NCI-H2171 (cell line): ENCODE measurements at places on chromosomes 2 and 18.

DNA sequence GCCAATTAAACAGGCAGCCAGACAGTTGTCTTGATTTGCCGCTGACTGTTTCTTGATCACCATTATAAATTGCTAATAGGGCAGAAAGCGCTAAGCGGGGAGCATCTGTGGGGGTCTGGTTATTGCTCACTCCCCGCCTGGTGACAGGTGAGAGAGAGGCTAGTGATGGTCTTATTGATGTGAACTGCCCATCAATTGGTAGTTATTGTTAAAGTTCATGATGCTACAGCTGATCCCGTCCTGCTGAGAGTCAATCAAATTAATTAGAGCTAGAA lies 148.5 kb downstream of the LNPK start:
- DNase-seq, result no peak

GRCh38 chr2:111632661-111633060 lies 251.3 kb downstream of the ANAPC1 start:
- DNase-seq, result no peak

GRCh38 chr2:168562971-168563370 lies 106.9 kb downstream of the CERS6 start:
- no peak for DNase-seq

GRCh38 chr2:239034561-239035341 lies 186.9 kb downstream of the TWIST2 start:
- DNase-seq, result no peak

- DNase-seq, result no peak
Observed at GRCh38 chr2:4792126-4792525, 900.1 kb upstream of the SOX11 start.

- DNase-seq, result no peak
Observed at GRCh38 chr18:25729072-25729471, 361.3 kb downstream of the SS18 start.

DNA sequence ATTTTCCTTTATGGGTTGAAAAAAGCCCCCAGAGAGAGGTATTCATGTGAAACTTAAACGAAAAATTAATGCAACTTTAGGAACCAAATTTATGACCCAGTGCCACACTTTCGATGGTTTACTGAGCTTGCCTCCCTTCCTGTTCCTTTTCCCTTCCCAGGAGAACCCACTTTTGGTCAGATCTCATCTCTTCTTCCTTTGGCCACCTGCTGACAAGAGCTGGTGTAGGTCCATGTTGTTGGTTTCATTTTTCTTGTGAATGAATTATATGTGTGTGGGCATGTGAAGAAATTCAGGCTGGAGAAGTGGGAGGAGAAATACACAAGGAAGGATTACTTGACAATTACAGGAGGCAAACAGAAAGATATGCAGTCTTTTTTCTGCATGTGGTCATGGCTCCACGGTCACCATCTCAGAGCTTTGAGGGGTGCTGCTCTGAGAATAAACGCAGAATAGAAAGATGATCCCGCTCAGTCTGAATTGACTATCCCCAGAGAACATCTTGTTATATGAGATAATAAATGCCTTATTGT lies 111.3 kb upstream of the TCF4 start:
- no peak for DNase-seq

DNA sequence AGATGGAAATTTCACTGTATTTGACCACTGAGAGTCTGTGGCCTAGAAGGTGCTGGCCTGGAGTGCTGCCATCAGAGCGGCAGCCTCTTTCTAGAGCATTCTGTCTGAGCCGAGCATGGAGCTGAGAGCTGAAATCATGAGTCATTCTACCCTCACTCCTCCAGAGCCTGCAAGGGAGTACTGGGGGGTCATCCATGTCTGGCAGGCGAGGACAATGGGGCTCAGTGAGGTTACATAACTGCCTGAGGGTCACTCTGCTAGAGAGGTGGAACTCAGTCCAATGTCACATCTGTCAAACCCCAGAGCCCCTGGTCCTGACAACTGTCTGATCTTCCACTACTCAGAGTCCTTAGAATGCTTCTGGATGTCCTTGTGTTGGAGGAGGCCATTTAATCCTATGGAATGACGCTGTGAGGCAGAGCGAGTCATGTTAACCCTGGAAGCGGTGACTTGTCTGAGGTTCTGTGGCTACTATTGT lies 65.3 kb downstream of the HAUS1 start:
- DNase-seq, result no peak

- DNase-seq, result no peak
Observed at GRCh38 chr2:188937228-188938220, 36.6 kb upstream of the COL3A1 start.

GRCh38 chr2:84427235-84428138 lies 31.6 kb downstream of the SUCLG1 start:
- no peak for DNase-seq

GRCh38 chr2:233267516-233268245 lies 16.2 kb downstream of the ATG16L1 start:
- DNase-seq, result no peak

GRCh38 chr2:178309541-178309940 lies 115.2 kb downstream of the OSBPL6 start:
- no peak for DNase-seq

DNA sequence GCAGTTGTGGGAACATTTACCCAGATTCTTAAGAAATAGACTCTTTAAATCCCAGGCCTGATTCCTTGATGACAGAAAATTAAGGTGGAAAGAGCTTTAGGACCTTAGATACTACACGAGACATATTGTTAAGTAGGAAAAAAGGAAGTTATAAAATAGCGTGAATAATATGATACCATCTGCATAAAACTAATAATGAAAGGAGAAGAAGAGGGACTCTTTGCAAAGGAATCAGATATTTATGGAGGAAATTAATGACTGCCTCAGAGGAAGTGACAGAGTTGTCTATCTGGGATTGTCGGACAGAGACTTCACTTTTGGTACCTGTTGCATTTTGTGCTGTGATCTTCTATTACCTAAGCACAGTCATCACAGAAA lies 20.8 kb downstream of the APCDD1 start:
- DNase-seq, result no peak

- DNase-seq, result no peak
Observed at GRCh38 chr2:12725233-12726187, 8.8 kb downstream of the TRIB2 start.

- DNase-seq, result no peak
Observed at GRCh38 chr2:150107816-150108215, 379.7 kb downstream of the RND3 start.

DNA sequence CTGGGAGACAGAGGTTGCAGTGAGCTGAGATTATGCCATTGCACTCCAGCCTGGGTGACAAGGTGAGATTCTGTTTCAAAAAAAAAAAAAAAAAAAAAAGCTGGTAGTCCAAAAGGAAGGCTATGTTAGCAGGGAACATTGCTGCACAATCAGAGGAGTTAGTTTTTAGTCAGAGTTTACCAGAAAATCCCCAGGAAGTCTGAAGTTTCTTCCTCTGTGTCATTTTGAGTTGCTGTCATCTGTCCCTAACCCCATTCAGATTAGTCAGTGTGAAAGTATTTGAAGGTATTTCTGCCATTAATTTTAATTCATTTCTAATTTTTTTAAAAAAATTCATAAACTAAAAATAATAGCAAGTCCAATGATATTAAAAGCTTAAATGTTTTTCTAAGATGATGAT lies 33.5 kb upstream of the CERS6 start:
- no peak for DNase-seq

DNA sequence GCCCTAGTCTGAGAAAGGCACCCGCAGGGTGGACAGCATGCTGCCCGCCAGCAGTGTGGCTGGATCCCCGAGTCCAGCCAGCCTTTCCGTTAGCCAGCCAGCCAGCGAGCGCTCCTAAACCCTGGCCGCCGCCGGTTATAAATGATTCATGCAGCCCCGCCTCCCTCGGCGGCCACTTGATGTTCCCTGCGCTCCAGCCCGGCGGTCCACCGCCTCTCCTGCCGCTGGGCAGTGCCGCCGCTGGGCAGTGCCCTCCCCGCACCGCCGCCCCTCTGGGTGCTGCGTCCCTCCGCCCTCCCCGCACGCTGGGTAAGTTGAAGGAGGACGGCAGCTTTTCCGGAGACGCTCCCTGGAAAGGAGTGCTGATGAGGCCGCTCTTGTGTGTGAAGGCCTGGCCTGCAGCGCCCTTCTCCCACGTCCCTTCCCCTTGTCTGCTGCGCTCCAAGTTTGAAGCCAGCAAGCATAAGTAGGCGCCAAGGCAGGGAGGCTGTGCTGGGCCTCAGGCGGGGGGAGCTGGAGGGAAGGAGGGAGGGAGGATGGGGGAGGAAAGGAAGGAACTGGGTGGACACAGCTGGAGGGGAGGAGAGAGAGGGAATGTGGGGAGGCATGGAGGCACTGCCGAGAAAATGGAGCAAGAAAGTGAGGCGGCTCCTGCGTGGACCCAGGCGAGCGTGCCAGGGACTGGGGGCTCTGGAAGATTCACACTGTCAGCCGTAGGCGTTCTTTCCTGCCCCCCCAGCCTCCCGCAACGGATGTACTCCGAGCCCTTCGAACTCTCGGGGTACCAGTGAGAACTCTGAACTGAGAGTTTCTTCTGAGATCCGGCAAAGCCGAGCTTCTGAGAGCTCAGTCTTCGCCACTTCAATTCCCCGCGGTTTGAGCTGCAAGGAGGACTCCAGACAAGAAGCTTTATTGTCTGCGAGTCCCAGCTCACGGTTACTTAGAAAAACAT lies 131.9 kb downstream of the GLI2 start:
- DNase-seq, result no peak

DNA sequence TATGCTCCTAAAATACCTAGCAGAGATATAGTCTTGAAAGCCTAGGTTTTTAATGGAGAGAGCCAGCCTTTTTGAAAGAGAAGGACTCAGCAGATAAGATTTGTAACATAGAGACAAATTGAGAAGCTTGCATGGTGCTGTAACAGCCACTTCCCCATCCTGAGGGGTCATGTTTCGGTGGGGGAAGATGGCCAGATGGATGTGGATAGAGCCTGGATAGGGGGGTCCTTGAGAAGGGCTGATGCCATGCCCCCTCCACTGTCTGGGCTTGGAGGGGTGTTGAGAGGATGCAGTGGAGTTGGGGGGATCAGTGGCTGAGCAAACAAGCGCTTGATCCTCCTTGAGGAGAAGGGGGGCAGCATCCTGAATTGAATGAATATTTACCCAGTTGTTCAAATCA lies 178.0 kb upstream of the HS6ST1 start:
- no peak for DNase-seq

DNA sequence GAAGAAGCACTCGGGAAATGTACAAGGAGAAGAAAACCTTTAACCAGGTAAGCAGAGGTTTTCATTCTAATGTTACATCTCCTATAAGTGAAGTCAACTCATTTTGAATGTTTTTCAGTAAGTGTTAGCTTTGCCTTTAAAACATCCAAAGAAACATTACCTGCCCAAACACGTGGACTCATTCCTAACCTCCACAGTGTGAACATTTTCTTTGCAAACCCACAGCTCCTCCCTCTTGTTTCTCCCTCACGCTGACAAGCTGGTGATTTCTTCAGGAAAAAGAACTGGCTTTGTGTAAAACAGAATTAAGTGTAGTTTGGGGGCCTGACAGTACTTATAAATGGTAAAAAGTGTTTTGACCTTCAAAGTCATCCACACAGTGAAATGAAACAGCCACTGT lies 72.5 kb downstream of the MTCL1 start:
- no peak for DNase-seq

- DNase-seq, result no peak
Observed at GRCh38 chr2:85635011-85635410, 19.0 kb downstream of the USP39 start.

GRCh38 chr2:118012778-118013177 lies 1.1 kb downstream of the CCDC93 start:
- no peak for DNase-seq

DNA sequence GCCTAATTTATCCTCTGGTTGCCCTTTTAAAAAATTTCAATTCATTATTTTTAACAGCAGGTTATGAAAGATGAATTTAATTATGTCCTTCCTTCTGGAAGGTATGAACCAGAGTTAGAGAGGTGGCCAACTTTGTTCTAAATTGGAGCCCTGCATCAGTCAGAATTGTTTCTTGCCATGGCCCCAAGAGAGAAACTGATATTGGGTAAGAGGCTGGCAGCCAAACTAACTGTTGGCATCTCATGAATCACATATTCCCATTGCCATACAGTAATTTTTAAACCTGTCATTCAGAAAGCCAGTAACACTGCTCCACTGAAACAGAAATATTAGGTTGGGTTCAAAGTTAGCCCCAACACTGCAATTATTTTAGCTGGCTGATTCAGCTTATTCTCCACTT lies 67.4 kb downstream of the SMAD2 start:
- DNase-seq, result no peak

DNA sequence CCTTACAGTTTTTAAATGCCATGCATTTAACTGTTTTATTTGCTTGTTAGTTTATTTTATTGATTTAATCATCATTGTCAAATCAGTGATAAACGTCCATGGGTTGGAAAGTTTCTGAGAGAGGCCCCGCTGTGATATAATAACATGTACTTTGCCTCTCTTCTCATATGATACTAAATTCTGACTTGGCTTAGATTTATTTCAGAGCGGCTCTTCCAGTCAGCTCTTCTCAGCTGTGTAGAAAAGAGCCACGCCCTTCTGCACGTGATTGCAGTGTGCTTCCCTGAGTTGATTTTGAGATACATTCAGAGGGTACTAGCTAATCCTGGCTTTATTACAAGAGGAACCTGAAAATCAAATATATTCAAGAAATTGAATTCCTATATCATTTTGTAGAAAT lies 218.6 kb downstream of the KCNE4 start:
- no peak for DNase-seq

- DNase-seq, result no peak
Observed at GRCh38 chr2:229714736-229715541, 584 bp upstream of the DNER start.

DNA sequence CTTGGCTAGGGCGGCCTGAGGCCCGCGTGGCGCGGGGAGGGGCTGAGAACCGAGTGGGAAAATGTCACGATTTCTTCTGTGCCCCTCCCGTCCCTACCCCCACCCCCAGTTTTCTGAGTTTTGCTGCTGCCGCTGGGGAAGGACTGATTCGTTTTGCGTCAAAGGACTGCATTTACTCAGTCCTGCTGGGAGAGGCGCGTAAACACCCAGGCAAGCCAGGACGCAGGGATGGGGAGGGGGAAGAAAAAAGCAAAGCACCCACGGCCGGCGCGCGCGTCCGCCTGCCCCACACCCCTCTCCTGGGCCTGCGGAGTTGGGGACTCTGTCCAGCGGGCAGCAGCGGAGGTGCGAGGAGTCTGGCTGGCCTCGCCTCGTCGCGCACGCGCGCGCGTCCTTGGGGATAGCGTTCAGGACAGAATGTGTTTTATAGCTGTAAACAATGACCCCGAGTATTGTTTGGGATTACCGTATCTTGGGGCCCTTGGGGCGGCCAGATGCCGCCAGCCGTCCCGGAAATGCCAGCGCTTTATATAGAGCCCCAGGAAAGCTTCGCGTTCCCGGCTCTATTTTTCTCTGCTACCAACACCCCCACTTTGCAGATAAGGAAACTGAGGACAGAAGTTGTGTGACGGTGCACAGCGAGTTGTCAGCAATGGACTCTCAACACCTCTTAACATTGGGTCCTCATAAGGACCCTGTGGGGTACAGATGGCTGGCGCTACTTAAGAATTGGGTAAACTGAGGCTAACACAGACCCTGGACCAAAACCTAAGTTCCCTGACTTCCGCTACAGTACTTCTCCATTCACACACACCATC lies 1.7 kb upstream of the FOSL2 start:
- no peak for DNase-seq

GRCh38 chr2:141440072-141440635 lies 690.7 kb downstream of the LRP1B start:
- no peak for DNase-seq

- no peak for DNase-seq
Observed at GRCh38 chr2:213253162-213253561, 31.1 kb upstream of the SPAG16 start.

GRCh38 chr2:18001671-18002070 lies 123.2 kb downstream of the KCNS3 start:
- no peak for DNase-seq

- DNase-seq, result no peak
Observed at GRCh38 chr18:3447068-3447894, 2.7 kb upstream of the TGIF1 start.
